ENCODE measurements at places on chromosomes 7 and 10.

- DNase-seq = no peak
Observed at GRCh38 chr7:87456247-87456646, 19.2 kb downstream of the ABCB4 start.

- no peak for DNase-seq
Observed at GRCh38 chr10:66239062-66239461, 686.8 kb upstream of the LRRTM3 start.

DNA sequence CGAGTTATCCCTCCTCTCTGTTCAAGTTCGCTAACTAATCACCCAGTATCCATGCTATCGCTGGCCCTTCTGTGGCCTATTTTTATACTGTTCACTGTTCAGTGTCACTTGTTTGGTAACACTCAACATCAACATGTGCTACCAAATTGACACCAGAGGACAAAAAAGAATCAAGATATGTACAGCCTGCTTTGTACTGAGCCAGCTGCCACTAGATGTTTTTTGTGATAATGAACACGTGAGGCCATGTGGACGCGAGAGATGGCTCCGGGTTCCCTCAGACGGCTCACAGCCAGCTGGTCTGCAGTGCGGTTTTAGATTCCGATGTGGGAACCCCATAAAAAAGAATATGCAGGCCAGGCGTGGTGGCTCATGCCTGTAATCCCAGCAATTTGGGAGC, 21.2 kb downstream of the CAV1 start:
- DNase-seq = no peak

DNA sequence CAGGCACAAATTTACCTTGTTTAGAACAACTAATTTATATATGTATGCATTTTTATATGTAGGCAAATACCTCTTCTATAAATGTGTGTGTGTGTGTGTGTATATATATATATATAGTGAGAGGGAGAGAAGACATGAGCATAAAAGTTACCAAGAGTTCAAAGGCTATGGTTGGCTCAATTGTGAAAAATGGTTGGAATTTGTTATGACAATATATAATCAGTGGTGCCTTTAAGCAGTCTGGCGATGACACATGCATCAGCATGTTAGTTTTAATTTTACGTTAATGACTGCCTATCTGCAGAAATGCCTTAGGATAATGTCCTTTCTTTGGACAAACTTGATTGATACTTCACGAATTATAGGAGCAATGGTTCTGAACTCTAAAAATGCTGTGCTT, 980.8 kb upstream of the LRRTM3 start:
- no peak for DNase-seq

DNA sequence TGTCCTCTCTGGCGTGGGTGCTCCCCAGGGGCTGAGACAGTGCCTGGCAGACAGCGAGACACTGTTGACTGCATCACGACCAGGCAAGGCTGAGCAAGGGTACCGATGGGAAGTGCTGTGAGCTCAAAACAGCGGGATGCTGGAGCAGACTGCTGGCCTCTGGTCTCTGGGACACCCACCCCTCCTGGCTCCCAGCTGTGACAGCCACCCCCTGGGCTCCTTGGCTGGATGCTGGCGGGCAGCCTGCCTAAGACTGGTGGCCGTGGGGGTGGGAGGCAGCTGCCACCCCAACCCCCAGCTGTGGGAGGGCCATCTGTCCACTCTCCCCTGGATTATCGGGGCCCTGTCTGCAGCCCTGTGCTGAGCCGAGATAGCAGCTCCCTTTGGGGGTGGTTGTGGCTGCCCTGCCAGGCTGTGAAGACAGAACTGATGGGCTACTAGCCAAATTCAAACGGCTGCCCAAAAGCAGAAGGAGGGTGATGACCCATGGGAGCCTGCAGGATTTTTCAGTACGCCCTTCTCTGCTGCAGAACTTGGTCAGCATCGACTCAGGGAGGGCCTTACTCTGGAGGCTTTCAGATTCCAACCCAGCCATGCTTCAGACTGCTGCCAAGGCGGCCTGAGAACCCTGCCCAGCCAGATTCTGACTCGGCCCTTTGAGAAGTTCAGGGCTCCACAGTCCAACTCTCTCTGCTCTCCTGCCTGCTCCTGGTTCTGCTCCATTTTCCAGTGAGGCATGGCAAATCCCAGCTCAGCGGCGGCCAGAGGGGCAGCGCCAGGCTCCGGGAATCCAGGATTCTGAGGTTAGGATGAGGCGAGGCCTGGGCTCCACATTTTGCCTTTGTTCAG, 125.3 kb downstream of the NEURL1 start:
- DNase-seq = no peak

- DNase-seq = no peak
Observed at GRCh38 chr7:42932811-42933591, 825 bp downstream of the MRPL32 start.

DNA sequence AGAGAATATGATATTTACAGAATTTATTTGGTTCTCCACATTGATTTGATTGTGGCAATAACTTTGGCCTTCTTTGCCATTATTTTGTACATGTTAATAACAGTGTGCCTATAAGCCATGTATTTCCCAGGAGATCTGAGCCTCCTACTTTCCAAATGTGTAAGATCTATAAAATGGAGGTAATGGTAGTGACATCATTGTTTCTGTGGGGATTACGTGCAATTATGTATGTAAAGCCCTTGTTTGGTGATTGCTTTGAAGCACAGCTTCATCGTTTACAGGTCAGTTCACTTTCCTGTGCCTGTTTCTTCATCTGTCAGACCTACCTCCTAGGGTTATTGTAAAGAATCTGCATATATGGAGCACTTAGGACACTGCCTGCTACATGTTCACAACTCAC, 17.3 kb downstream of the YAE1 start:
- no peak for DNase-seq

DNA sequence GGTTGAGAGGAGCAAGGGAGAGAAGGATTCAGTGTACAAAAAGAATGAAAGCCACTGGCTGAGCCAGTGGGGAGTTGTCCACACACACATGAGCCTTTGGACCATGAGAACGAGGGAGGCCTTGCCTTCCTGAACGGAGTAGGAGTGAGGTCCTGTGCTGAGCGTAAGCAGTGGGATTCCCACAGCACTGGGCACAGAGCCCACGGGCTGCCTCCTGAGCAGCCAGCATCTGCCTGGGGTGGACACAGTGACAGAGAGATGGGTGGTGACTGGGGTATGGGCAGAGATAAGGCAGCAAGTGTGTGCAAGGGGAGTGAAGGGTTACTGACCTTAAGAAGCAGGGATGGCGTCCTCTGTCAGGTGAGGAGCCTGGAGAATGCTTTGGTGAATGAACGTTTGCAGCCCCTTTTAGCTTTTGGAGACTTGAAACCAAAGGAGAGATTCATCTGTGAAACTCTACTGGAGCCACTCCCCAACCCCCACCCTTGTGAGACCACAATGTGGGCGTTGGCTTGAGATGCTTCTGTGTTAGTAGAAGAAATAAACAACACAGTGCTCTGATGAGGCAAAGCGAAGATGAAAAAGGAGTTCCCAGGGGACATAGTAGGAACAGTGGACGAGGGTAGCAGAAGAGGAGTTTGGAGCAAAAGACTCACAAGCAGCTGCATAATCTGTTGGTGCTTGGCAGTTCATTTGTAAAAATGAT, 56.5 kb downstream of the FIGNL1 start:
- no peak for DNase-seq

DNA sequence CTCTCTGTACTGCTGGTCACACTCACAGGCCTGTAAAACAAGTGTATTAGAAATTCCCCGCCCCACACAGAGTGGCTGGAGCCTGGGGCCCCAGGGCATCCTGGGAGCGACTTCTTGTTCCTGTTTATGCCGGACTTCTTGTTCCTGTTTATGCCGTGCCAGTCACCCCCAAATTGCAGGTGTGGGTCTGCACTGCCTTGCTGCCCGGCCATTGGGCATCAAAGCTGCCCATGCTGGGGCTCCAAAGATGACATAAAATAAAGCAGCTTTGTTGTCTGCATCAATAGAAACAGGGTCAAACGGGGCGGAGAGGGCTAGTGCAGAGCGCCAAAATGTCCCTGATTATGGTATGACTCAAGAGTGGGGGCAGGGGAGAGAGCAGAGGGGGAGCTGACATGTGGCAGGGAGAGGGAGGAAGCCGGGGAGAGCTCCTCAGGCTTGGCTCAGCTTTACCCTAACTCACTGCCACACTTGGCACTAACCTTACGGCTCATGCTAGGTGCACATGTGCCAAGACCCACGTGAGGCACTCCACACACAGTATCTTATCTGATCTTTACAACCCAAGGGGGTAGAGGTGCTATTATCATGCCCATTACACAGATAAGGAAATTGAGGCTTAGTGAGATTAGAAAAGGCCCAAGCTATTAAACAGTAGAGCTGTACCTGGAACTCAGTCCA, 98.4 kb downstream of the PIP4K2A start:
- DNase-seq = no peak

GRCh38 chr7:136033413-136034031, 56.4 kb upstream of the MTPN start:
- no peak for DNase-seq

DNA sequence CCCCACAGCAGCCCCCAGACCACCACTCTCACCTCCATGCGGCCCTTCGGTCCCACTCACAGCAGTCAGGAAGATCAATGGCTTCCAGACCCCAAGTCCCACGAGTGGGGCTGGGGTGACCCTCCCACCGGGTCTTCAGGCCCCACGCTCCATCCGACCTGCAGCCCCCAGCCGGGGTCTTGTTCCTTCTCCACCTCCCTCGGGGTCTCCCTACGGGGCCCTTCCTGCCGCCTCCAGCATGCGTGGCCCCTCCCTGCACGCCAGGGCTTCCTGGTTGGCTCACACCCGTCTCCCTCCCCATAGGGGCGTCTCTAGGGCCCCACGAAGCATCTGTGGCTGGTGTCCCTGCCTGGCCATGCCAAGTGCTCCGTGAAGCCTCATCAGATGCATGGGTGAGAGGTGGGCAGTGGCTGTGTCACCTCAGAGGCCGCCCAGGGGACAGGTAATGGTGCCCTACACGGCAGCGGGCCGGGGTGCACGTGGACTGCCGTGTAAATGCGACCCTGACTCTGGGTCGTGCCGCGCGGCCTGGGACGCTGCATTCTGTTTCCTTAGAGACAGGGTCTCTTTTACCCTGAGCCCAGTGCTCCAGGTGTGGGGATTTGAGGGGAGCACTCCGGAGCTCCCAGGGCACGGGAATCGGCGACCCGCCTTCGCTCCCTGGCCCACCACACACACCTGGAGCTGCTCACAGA, 19.9 kb downstream of the ADAP1 start:
- no peak for DNase-seq

DNA sequence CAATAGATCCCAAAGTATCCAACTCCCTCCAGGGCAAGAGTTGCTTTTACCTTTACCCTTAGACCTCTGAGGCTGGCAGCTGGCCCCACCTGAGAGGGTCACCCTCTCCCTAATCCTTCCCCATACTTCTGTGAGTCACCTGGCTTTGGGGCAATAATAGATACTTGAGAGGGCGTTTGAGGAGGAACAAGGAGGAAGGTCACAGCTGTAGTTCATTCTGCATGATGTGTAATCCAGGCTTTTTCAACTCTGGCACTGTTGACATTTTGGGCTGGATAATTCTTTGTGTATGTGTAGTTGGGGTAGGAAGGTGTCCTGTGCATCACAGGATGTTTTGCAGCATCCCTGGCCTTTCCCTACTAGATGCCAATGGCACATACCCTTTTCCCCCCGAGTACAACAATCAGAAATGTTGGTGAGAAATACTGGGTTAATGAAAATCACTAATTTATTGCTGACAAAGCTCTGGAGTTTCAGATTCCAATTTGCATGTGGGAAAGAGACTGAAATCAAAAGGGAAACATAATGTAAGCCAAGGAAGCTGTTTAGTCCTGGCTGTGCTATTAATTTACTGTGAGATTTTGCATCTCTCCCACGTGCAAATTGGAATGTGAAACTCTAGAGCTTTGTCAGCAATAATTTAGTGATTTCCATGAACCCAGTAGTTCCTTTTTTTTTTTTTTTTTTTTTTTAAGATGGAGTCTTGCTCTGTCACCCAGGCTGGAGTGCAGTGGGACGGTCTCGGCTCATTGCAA, 3.6 kb downstream of the BLVRA start:
- DNase-seq = no peak

- no peak for DNase-seq
Observed at GRCh38 chr7:30412782-30413504, 65.6 kb downstream of the NOD1 start.

DNA sequence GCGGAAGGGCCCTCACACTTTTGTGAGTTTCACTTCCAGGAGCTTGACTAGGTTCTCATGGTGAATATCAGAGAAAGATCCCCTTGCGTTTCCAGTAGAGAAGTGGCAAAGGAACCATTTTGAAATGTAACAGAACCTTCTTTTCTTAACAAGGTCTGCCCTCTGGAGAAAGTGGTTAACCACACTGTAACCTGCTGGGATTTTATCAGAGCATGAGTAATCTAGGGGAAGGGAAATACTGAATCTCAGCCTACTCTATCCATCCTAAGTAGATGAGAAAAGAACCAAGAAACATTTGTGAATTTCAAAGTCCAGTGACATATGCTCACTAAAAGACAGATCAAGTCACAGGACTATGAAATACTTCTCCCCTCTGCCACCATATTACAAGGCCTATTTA, 235.5 kb downstream of the ZEB1 start:
- no peak for DNase-seq

GRCh38 chr10:88064608-88065382, 201.4 kb downstream of the PTEN start:
- no peak for DNase-seq

DNA sequence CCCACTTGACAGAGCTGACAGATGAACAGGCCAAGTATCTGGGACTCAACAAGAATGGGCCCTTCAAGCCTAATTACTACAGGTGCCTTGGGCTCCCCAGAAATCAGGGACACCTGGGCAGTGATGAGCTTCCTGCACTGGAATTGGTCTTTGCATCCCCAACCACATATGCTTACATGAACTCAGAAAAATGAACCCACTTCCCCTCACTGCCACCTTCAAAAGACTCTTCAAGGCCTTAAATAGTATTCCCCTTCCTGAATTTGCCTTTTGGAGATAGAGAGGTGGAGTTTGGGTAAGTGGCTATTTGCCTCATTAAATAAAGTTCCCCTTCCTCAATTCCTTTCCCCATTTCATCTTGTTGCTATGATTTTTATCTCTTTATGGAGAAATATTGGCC, 7.8 kb upstream of the STRIP2 start:
- no peak for DNase-seq

GRCh38 chr10:36023939-36024338, 381.8 kb upstream of the FZD8 start:
- DNase-seq = no peak

GRCh38 chr10:132670546-132671227, 115.3 kb downstream of the NKX6-2 start:
- no peak for DNase-seq

- no peak for DNase-seq
Observed at GRCh38 chr10:74282151-74282847, 131.3 kb downstream of the ADK start.

GRCh38 chr7:41819645-41820044, 116.8 kb upstream of the INHBA start:
- DNase-seq = no peak

- DNase-seq = no peak
Observed at GRCh38 chr10:126576336-126576735, 94.2 kb downstream of the C10orf90 start.

- DNase-seq = no peak
Observed at GRCh38 chr10:14247377-14248116, 83.2 kb downstream of the FRMD4A start.

GRCh38 chr10:75462865-75463264, 31.4 kb downstream of the LRMDA start:
- no peak for DNase-seq
